Esophagus mucosa (tissue), 1 donor: ENCODE measurements at places on chromosomes 5 and 9.

DNA sequence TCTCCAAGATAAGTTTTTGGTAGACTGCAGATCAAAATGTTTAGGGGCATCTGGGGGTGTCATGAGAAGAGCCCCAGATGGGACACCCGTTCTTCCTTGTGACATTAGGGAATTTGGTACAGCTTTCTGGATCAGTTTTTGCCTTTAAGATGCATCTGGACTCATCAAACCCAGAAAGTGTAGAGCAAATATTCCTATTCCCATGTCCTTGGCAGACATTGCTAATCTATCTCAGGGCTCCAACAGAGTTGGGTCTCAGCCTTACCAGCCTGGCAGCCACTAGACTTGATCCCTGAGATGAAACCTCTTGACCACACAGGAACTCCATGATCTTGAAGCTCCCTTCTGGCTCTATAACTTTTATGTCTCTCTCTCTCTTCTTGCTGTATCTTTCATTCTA is 35.6 kb downstream of the ERGIC1 start:
- ATAC-seq = no peak

DNA sequence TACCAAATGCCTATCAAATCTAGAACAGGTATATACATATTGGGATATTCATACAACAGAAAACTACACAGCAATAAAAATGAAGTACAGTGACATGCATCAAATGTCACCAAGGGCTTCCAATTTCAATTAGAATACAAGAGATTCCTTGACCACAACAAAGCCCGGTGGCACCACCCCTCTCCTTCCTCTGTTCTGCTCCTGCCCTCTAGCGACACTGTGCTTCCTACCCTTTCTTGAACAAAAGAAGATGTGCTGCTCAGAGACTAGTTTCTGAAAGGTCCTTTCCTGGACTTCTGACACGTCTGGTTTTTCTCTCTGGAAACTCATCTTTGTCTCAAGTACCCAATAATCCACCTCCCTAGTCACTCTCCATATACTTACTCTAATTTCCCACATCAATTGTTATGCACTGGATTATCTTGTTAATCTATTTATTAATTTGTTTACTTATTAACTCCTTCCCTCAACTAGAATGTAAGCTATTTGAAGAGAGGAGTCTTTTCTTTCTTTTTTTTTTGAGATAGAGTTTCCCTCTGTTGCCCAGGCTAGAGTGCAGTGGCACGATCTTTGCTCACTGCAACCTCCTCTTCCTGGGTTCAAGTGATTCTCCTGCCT is 70.4 kb upstream of the CTSV start:
- ATAC-seq = peak; percentile 69

GRCh38 chr5:93273176-93273575 is 307.8 kb downstream of the NR2F1-AS1 start:
- ATAC-seq = no peak

- ATAC-seq = no peak
Observed at GRCh38 chr5:133839721-133840120, 128.7 kb downstream of the C5orf15 start.

GRCh38 chr5:60210810-60211209 is 317.3 kb upstream of the PDE4D start:
- ATAC-seq = no peak
